MG63 (cell line): ENCODE measurements at places on chromosomes 5 and 9. TPM values are rescaled to one million over a fixed set of nuclear protein-coding genes. Genes with fewer than 3 reads are reported as not detected.

GRCh38 chr9:82763656-82764055 lies 299.3 kb downstream of the RASEF start:
- DNase-seq = no peak

DNA sequence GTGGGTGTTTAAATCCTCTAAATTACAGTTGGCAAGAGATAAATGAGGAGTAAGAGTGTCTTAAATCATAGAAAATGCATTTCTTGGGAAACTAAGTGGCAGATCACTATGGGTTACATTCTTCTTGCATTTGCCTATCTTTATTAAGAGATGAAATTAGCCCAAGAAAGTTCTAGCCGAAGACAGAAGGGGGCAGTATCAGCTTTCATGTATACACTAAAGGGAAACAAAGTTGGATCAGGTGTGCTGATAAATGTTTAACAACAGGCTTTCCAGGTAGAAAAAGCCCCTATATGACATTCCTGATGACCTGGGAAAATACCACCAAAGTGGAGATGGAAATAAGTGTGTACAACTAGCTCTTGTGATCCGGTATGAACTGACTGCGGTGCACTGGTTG lies 81.9 kb upstream of the TLR4 start:
- no peak for DNase-seq

- no peak for DNase-seq
Measured at GRCh38 chr5:170301981-170302652, 4.5 kb upstream of the LCP2 start.

Gene PCDHB12
- total RNA-seq = 0.16 TPM in 1 of 2 replicates, not detected in the other

Gene ACTL7B
- total RNA-seq = not detected in 2 replicates

Gene IFNK
- total RNA-seq = not detected in 2 replicates

Gene OGN
- 0.33 TPM in 1 of 2 replicates, not detected in the other for total RNA-seq

Gene MARCOL
- not detected in 2 replicates for total RNA-seq
